ENCODE measurements at places on chromosomes 5 and 9. TPM values are rescaled to one million over a fixed set of nuclear protein-coding genes. Genes with fewer than 3 reads are reported as not detected.
A peak's percentile ranks its signal among the peaks of the same experiment; 100 is the strongest.

The PCDHA5 gene
- not detected for polyA plus RNA-seq

The SPATA31D1 gene
- polyA plus RNA-seq = not detected

The SPINK13 gene
- polyA plus RNA-seq = not detected

The PCA3 gene
- not detected for polyA plus RNA-seq

The GRXCR2 gene
- not detected for polyA plus RNA-seq

GRCh38 chr5:147410496-147411358 is 99.1 kb downstream of the DPYSL3 start:
- no peak for DNase-seq
- no peaks in the 10 kb centered on the region for H3K36me3 ChIP-seq
- H3K4me3 ChIP-seq = no peak overlapping the region
- no peaks in the 10 kb centered on the region for H3K4me1 ChIP-seq
- H3K27me3 ChIP-seq = no peaks in the 10 kb centered on the region

DNA sequence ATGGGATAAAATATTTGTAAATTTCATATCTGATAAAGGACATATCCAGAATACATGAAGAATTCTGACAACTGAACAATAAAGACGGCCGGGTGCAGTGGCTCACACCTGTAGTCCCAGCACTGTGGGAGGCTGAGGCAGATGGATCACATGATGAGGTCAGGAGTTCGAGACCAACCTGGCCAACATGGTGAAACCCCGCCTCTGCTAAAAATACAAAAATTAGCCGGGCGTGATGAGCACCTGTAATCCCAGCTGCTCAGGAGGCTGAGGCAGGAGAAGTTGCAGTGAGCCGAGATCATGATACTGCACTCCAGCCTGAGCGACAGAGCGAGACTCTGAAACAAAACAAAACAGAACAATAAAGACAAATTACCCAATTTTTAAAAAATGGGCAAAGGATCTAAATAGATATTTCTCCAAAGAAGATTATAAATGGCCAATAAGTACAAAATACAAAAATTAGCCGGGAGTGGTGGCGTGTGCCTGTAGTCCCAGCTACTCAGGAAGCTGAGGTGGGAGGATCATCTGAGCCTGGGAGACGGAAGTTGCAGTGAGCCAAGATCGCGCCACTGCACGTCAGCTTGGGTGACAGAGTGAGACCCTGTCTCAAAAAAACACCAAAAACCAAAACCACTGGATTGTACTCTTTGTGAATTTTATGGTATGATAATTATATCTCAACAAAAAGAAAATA is 9.6 kb upstream of the NSD1 start:
- H3K27me3 ChIP-seq = no peaks in the 10 kb centered on the region
- H3K4me3 ChIP-seq = no peak overlapping the region
- DNase-seq = no peak
- H3K36me3 ChIP-seq = no peaks in the 10 kb centered on the region

- DNase-seq = no peak
- no peaks in the 10 kb centered on the region for H3K4me1 ChIP-seq
- no peak overlapping the region for H3K27ac ChIP-seq
- no peak overlapping the region for H3K4me3 ChIP-seq
- no peaks in the 10 kb centered on the region for H3K36me3 ChIP-seq
These were observed 25.1 kb downstream of the ZNF474 start for GRCh38 chr5:122154491-122154890.

- peaks cover 40% of the 10 kb centered on the region for H3K36me3 ChIP-seq
- no peak for DNase-seq
- no peak overlapping the region for H3K4me3 ChIP-seq
- H3K27me3 ChIP-seq = no peaks in the 10 kb centered on the region
These were observed 114.7 kb downstream of the GIN1 start for GRCh38 chr5:103005276-103005675.

DNA sequence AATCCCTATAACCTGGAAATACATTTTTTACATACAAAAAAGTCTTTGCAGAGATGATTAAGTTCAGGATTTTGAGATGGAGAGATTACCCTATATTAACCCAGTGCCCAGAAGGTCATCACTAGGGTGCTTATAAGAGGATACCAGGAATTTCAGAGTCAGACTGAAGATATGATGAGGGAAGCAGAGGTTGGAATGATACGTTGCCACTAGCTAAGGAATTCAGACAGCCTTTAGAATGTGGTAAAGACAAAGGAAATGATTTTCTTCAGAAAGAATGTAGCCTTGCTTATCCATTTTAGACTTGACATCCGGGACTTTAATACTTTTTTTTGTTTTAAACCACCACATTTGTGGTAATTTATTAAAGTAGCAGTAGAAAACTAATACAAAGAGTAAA is 2176.8 kb upstream of the C9orf72 start:
- no peaks in the 10 kb centered on the region for H3K4me1 ChIP-seq
- H3K27me3 ChIP-seq = no peaks in the 10 kb centered on the region
- no peak overlapping the region for H3K4me3 ChIP-seq

DNA sequence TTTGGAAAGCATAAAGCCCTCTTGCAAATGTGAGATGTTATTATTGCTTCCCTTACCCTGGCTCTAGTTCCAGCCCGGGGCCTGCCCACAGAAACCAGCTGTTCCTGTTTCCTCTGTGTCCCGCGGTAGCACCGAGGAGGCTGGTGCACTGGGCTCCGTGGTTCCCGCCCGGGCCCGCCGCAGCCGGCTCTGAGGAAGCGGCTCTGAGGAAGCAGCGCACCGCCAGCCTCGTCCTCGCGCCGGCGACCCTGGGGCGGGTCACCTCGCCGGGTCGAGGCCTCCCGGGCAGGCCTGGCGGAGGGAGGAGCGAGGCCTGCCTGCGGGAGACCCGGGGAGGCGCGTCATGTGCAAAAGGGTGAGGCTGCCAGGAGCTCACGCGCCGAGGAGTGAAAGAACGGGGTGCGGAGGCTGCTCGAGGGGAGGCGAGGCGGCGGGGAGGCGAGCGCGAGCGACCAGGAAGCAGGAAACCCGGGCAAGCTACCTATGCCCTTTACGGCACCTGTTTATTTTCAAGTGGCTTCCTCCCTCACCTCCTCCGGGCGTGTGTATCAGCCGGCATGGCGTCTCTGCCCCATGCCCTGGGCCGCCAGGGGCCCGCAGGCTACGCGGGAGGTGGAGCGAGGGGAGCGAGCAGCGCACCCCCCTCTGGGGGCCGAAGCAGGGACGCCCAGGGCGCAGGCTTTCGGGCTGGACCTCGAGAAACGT is 61.3 kb upstream of the MEGF10 start:
- peak overlapping the region; percentile 79 for H3K4me3 ChIP-seq
- H3K27ac ChIP-seq = peak overlapping the region; percentile 84
- peaks cover 4% of the 10 kb centered on the region for H3K36me3 ChIP-seq
- H3K27me3 ChIP-seq = no peaks in the 10 kb centered on the region
- DNase-seq = peak; percentile 49
- H3K4me1 ChIP-seq = peaks cover 14% of the 10 kb centered on the region

GRCh38 chr5:55904152-55904551 is 53.0 kb downstream of the IL31RA start:
- peaks cover 6% of the 10 kb centered on the region for H3K27me3 ChIP-seq
- H3K4me3 ChIP-seq = no peak overlapping the region
- no peak overlapping the region for H3K27ac ChIP-seq
- H3K4me1 ChIP-seq = peaks cover 19% of the 10 kb centered on the region
- DNase-seq = no peak

Data from immature natural killer cell (primary cell).